Stimulated activated CD4-positive, alpha-beta T cell treated with anti-CD3 and anti-CD28 coated beads, TNF-alpha, amount 100 ng/mL, for 4 hours (primary cell): ENCODE measurements at places on chromosomes 3 and 15.

DNA sequence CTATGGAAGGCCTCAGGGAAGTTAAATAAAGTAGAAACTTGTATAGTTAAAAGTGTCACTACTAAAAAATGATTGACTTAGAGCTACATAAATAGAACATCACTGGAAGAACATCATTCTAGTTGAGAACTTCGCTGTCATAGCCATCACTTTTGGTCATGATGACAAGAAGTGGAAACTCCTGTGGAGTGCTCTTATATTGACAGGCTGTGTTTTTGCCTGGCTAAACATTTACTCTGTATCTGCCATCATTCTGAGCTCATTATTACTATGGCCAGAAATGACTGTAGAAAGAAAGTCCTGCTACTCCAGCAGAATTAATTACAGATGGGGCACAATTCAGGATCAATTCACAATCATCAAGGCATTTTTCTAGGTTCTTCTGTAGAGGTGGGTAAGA lies 165.1 kb upstream of the GOLIM4 start:
- DNase-seq, result no peak

DNA sequence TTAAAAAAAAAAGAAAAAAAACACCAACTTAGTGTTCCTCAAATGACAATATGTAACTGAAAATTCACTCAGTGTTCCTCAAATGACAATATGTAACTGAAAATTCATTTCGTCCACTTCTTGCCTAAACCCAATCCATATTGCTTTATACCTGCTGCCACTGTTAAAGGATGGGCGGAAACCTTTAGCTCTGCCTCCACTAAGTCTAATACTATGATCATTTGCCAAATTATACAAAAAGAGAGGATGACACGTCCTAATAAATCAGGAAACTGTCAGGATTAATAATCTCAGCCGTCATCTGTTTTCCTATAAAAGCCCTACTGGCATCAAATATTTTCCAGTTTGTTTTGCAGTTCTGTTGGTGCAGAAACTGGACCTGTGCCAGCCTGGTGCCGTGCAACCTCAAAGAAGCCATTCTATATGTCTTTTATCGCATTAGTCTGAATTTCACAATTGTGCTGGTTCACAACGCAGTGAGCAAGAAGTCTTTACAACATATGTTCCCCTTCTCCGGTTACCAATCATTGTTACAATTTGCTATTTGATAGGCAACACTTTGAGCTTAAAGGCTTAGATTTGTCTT lies 160.4 kb upstream of the KCNH8 start:
- no peak for DNase-seq

GRCh38 chr3:21665444-21666100 lies 85.4 kb downstream of the ZNF385D start:
- DNase-seq, result no peak

DNA sequence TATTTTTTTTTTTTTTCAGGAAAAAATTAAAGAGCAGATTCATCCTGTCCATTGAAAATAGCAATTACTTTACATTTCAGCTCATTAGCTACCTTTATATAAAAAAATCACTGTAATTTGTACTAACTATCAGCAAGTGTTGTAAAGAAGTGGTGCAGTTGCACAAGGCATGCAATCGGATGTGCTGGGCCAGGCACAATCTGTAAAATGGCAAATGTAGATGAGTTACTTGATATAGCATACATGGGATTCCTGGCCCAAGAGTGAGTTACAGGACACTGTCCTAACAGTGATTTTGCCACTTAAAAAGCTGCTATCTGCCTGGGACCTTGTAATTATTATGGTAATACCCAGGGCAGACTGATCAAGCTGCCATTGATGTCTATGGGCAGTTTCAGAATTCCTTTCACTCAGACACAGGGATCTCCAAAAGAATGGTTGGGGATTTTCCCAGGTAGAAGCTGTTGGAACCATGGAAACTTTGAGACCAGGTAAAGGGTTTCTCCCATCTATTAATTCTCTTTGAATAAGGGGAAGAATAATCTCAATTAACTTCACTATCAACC lies 182.2 kb upstream of the ICE2 start:
- no peak for DNase-seq

GRCh38 chr15:52338058-52338457 lies 42.5 kb upstream of the MYO5C start:
- no peak for DNase-seq

DNA sequence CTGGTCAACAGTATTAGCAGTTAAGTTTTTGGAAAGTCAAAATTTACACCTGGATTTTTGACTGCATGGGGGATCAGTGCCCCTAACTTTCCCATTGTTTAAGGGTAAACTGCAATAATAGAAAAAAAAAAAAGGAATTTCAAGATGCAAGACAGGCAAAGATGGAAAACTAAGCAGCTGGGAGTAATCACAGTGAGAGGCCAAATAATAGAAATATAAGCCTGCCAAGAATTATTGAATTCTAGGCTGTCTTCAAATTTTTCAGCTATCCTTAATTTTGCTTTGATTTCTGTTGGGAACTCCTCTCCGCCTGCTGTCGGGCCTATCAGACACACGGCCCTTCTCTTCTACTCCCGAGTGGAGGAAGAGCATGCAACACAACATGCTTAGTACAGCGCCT lies 215.5 kb upstream of the LMCD1 start:
- DNase-seq, result no peak

DNA sequence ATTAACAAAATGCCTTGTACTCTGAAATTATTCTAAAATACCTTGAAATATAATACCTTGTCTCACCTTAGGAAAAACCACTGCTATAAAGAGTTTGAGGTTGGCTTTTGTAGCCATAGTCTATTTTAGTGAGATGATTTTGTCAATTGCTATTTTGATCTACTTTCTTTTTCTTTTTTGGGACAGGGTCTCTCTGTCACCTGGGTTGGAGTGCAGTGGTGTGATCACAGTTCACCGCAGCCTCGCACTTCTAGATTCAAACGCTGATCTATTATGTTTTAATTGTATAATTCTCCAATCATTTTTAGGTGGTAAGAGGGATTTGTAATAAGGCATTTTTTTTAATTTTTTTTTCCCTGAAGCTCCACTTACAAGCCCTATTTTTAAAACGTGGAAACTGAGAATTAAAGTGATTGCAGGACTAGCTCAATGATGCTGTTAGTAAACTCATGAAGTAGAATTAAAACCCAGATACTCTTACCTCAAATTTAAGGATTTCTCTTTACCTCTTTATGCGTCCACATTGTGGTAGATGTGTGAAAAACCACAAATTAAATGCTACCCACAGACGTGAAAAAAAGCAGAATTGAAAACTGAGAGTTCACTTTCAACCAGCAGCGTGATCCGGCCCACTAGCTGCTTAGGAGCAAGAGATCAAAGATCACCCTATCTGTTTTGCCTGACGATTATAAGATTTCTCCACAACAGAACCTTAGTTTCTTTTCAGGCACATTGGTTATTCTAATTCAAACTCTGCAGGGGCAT lies 384.2 kb downstream of the CGGBP1 start:
- DNase-seq, result no peak

DNA sequence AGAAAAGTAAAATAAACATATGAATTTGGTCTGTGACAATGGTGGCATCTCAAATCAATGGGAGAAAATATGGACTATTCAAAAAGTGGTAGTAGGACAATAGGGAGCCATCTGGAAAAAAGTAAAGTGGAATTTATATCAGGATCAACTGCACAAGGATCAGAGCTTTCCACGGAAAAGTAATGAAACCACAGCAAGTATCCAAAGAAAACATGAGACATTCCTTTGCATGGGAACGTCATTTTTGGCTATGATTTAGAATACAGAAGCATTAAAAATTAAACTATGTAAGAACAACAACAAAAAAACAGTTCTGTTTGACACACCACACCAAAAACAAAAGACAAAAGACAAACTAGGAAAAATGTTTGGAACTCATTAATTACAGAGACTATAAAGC lies 18.7 kb downstream of the CRBN start:
- no peak for DNase-seq
